Fibroblast of gingiva (primary cell): ENCODE measurements at places on chromosomes 4 and X.
A peak's percentile ranks its signal among the peaks of the same experiment; 100 is the strongest.

- no peak for DNase-seq
Observed at GRCh38 chr4:37383579-37384229, 139.2 kb downstream of the NWD2 start.

- peak; percentile 11 for DNase-seq
Observed at GRCh38 chr4:168908093-168908492, 102.0 kb downstream of the CBR4 start.

GRCh38 chr4:8164194-8164565, 5.6 kb upstream of the ABLIM2 start:
- no peak for DNase-seq

- DNase-seq: no peak
Observed at GRCh38 chr4:31877429-31877828, 1157.3 kb downstream of the PCDH7 start.

GRCh38 chr4:145075742-145076468, 22.1 kb downstream of the ANAPC10 start:
- no peak for DNase-seq

DNA sequence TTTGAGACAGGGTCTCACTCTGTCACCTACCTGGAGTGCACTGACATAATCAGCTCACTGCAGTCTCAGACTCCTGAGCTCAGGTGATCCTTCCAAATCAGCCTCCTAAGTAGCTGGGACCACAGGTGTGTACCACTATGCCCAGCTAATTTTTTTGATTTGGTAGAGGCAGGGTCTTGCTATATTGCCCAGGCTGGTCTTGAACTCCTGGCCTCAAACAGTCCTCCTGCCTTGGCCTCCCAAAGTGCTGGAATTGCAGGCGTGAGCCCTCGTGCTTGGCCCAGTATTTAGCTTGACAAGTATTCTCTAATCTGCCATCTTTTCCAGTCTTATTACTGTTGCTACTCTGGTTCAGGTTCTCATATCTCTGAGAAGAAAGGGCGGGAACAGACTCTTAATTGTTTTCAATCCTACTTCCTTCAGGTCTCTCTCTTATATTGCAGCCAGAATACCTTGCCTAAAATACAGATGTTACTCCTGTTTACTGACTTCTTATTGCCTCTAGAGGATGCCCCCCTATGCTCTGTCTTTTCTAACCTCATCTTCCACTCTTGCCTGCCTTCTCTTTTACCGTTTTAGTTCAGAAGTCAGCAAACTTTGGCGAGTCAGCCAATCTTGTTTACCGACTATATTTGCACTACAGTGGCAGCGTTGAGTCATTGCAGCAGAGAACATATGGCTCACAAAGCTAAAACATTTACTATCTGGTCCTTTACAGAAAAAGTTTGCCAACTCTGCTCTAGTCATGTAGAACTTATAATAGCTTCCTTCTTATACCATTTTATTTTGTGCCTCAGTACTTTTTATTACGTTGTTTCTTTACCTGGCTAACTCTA, 19.0 kb downstream of the MRPL1 start:
- peak; percentile 2 for DNase-seq

GRCh38 chr4:146638786-146639505, at the start of gene POU4F2:
Gene POU4F2, plus strand, starts transcription at chr4:146638893. Its CDS starts 248 bp downstream, at chr4:146639141.
- peak; percentile 3 for DNase-seq

DNA sequence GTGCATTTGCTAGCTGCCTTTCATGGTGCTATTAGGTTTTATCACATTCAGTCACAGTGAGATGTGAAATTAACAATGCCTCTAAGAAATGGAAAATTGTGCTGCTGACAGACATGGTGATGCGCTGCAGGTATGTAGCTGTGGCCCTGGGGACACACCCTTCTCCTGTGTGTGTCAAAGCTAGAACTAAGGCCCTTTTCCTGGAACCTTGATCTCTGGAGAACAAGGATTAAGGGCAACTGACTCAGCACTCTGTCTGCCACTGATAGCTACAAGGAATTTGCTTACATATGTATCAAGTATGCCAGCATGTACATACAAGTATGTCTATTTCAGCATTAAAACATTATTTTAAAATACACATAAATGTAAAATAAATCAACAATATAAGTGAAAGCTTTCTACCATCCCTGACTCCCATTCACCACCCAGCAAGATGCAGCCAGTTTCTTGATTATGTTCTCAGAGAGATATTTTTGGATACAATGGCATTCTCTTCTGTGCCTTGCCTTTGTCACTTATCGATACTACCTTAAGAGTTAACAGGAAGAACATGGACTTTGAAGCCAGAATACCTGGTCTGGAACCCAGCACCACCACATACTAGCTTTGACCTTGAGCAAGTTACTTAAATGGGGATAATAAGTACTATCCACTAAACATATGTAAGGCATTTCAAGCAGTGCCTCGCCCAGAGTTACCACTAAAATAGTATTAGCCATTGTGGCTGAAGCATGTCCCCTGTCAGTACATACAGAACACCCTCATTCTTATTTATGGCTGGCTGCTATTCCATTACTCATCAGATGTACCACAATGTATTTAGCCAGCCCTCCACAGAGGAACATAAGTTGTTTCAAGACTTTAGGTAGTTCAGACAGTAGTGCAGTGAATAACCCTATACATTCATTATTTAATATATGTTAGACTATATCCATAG, 68.5 kb downstream of the NPNT start:
- no peak for DNase-seq

- no peak for DNase-seq
Observed at GRCh38 chrX:11408783-11409182, 115.6 kb downstream of the AMELX start.

GRCh38 chrX:153672531-153673427, 834 bp downstream of the PNCK start:
- DNase-seq: no peak

- DNase-seq: no peak
Observed at GRCh38 chrX:67004451-67004850, 365.6 kb upstream of the EDA2R start.

- peak; percentile 32 for DNase-seq
Observed at GRCh38 chr4:137417676-137418075, 114.6 kb downstream of the PCDH18 start.

- DNase-seq: no peak
Observed at GRCh38 chr4:138413273-138413672, 171.1 kb upstream of the SLC7A11 start.

DNA sequence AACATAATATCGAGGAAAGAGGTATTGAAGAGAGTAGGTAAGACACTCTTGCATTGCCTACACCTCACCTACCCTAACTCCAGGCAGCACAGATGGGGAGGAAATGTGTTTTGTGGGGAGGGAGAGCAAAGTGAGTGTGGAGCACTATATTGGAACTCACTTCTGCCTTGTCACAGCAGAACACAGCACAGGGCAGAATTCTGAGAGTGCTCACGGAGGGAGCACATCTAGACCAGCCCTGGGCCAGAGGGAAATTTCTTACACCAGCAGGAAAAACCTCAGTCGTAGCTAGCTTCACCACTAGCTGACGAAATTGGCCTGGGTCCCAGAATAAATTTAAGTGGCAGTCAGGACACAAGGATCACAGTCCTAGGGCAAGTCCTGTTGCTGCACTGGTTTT, 517.3 kb downstream of the TMA16 start:
- no peak for DNase-seq

GRCh38 chr4:15742637-15743036, 35.5 kb upstream of the CD38 start:
- DNase-seq: no peak

DNA sequence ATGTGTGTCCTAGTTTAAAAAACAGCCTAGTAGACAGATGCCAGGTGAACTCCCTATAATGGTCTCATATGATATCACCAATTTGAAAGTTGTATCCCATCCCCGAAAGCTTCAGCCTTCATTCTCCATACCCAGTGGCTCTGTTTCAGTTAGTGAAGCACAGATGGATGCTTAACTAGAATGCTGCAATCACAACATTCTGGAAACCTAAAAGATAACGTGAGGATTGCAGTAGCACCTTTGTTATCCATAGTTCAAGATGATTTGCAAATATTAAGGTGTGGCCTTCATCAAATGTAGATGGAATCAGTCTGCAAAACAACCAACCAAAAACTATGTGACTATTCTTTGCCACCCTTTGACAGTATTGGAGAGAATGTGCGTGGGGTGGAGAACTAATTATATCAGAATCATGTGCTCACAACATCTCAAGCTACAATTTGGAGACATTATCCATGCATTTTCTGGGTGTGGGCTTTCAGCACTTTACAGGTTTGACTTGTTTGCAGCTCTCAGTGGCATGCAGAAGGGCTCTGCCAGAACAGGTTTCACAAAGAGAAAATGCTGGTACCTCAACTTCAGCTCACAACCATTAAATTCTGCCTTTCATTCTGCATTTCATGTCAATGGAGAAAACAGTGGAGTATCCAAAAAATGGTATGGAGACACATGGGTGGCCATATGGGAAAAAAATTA, 18.3 kb upstream of the PPID start:
- no peak for DNase-seq

DNA sequence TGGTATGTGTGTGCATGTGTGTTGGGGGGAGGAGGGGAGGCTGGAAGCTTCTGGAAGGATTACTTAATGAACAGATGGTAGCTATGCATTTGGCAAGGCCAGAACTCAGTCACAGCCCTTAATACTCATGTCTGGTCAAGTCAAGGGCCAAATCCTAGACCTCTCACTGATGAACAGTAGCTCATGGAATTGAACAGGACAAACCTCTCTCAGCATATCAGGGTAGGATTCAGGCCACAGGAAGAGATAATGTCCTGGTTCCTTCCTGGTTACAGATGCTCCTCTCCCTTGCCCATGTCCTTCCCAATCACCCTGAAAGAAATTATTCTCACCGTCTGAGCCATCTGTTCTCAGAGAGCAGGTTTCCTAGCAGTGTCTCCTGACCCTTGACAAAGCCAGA, 165.7 kb downstream of the SOWAHB start:
- no peak for DNase-seq

GRCh38 chr4:141995056-141995455, 358.7 kb downstream of the IL15 start:
- DNase-seq: no peak
